ENCODE measurements at places on chromosomes 1 and 21. TPM values are rescaled to one million over a fixed set of nuclear protein-coding genes. Genes with fewer than 3 reads are reported as not detected.

DNA sequence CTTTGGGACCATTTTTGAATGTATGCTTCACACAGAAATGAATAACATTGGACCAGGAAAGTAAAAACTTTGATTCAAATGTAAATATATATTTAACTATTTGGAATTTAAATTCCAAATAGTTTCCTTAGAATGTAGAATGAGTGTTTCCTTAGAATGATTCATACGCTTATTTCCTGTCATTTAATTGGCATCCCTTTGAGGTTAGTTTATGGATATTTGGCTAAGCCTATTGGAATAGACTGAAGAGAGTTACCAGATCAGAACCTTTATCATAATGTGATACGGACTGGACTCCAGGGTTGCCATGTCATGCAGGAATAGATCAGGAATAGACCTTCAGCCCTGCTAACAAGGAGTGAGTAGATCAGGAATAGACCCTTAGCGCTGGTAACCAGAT, 133.1 kb downstream of the TNNI3K start:
- no peak for DNase-seq
- no peaks in the 10 kb centered on the region for H3K4me1 ChIP-seq
- H3K4me3 ChIP-seq = no peak overlapping the region
- H3K36me3 ChIP-seq = no peaks in the 10 kb centered on the region

DNA sequence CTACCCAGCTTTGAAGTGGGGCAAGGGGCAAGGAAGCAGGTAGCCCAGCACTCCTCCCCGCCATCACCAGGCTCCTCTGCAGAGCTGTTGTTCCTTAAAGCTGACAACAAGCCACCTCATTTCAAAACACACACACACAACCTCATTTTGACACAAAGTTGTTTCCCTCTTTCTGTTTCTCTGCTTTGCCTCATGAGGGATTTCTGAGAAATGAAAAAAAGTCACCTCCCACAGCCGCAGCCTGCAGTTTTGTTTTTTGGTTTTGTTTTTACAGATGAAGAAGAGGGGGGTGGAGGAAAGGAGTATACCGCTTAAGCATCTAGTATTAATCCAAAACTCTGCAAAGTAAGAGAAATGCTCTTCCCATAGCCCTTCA, 12.1 kb downstream of the MCL1 start:
- peaks cover 31% of the 10 kb centered on the region for H3K36me3 ChIP-seq
- H3K4me1 ChIP-seq = peaks cover 100% of the 10 kb centered on the region
- H3K4me3 ChIP-seq = peak overlapping the region; percentile 70
- H3K27ac ChIP-seq = peak overlapping the region; percentile 99
- H3K27me3 ChIP-seq = no peaks in the 10 kb centered on the region

- H3K27me3 ChIP-seq = no peaks in the 10 kb centered on the region
- DNase-seq = peak; percentile 99
- peak within 1 kb of the TSS; percentile 85 for H3K27ac ChIP-seq
- H3K4me3 ChIP-seq = peak within 1 kb of the TSS; percentile 90
- H3K36me3 ChIP-seq = no peaks in the 10 kb centered on the region
- H3K4me1 ChIP-seq = peaks cover 30% of the 10 kb centered on the region
Observed at GRCh38 chr1:48471691-48472576, at the start of gene SPATA6. Gene SPATA6 (minus strand): TSS chr1:48472204. CDS start chr1:48472008, 196 bp downstream.

GRCh38 chr1:109046671-109047070, 4.8 kb upstream of the WDR47 start:
- H3K27me3 ChIP-seq = no peaks in the 10 kb centered on the region
- H3K4me1 ChIP-seq = peaks cover 6% of the 10 kb centered on the region
- H3K36me3 ChIP-seq = no peaks in the 10 kb centered on the region
- no peak for DNase-seq

DNA sequence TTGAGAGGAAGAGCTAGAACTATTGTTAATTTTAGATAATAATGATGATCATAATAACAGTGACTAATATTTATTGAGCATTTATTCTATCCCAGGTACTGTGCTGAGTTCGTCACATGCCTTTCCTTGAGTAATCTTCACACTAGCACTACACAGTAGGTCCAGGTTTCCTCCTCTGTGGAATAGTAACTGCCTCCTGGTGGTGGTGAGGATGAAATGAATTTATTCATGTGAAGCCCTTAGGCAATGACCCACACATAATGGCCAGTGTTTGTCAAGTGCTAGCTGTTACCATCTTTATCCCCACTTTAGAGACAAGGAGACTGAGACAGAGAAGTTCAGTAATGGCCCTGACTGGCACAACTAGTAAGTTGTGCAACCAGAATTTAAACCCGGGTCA, 5.9 kb downstream of the NIPAL3 start:
- H3K27ac ChIP-seq = no peak overlapping the region
- H3K36me3 ChIP-seq = peaks cover 22% of the 10 kb centered on the region
- no peaks in the 10 kb centered on the region for H3K27me3 ChIP-seq
- DNase-seq = no peak
- no peak overlapping the region for H3K4me3 ChIP-seq

- H3K36me3 ChIP-seq = no peaks in the 10 kb centered on the region
- DNase-seq = no peak
- peak overlapping the region; percentile 99 for H3K27ac ChIP-seq
- H3K27me3 ChIP-seq = no peaks in the 10 kb centered on the region
- peaks cover 28% of the 10 kb centered on the region for H3K4me1 ChIP-seq
Observed at GRCh38 chr1:9658199-9658598, 6.7 kb downstream of the PIK3CD start.

DNA sequence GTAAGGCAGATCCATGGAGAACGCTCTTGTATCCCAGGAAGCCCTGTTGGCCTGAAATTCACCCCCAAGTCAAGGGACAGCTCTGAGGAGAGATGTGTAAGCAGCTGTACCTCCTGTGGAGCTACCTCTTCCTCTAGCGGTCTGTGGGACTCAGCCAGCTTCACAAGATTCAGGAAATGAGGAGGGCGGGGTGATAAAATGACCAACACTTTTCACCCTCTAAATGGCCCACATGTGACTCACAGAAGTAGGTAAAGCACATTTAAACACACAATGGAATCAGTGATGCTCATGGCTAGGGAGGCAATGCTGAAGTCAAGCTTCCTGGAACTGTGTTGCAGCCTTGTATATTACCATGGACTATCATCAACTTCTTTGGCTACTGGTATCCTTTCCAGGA, at the start of gene SH2D1B:
TSS of gene SH2D1B (minus strand) at position 135 of the 400 bp plus-strand sequence. CDS start at position 15, 120 bp downstream.
- DNase-seq = no peak
- peak within 1 kb of the TSS; percentile 13 for H3K4me3 ChIP-seq
- no peaks in the 10 kb centered on the region for H3K4me1 ChIP-seq
- H3K27me3 ChIP-seq = no peaks in the 10 kb centered on the region

- H3K4me1 ChIP-seq = peaks cover 21% of the 10 kb centered on the region
- DNase-seq = peak; percentile 91
- peak overlapping the region; percentile 0 for H3K27ac ChIP-seq
- peak overlapping the region; percentile 94 for H3K4me3 ChIP-seq
Observed at GRCh38 chr1:117060441-117061317, 553 bp downstream of the TTF2 start.

- no peak for DNase-seq
- H3K27ac ChIP-seq = no peak overlapping the region
- no peak overlapping the region for H3K4me3 ChIP-seq
- no peaks in the 10 kb centered on the region for H3K36me3 ChIP-seq
- no peaks in the 10 kb centered on the region for H3K27me3 ChIP-seq
Observed at GRCh38 chr1:238964631-238965030, 421.7 kb upstream of the CHRM3 start.

DNA sequence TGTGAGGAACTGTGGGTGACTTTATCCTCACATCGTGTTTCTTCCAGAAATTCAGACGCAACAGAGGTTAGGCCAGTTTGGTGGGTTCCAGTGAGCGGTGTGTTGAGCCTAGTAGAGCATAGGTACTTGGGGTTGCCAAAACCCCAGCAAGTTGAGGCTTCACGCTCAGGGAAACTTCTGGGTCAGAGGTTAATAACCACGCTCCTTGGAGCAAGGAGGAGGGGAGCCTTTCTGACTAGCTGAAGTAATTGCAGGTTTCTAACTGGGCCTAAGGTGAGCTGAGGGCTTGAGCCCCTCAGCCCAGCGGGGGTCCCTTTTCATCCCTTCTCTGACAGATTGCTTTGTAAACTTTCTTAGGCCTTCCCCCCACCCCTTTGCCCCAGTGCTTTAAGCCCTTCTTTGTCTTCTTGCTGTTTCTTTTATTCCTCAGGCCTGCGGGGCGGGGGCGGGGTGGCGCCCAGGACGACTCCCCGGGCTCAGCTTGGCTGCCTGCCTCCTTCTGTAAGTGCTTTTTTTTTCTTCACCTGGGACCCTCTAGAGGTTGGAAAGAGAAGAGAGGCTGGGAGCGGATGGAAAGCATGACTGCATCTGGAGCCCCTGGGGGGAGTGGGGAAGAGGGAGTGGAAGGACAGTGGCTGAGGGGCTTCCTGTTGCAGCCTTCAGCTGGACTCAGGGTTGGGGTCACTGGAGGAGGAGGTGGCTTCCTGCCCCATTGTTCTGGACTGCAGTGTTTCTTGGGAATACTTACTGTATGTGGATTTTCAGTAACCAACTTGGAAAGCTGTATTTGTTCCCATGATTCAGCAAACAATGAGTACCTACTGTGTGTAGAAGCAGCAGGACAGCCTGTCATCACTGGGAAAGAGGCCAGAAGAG, 1.3 kb upstream of the ZNF436 start:
- H3K36me3 ChIP-seq = no peaks in the 10 kb centered on the region
- H3K27me3 ChIP-seq = no peaks in the 10 kb centered on the region
- H3K27ac ChIP-seq = peak overlapping the region; percentile 96
- no peak for DNase-seq
- H3K4me1 ChIP-seq = peaks cover 35% of the 10 kb centered on the region
- H3K4me3 ChIP-seq = no peak overlapping the region

DNA sequence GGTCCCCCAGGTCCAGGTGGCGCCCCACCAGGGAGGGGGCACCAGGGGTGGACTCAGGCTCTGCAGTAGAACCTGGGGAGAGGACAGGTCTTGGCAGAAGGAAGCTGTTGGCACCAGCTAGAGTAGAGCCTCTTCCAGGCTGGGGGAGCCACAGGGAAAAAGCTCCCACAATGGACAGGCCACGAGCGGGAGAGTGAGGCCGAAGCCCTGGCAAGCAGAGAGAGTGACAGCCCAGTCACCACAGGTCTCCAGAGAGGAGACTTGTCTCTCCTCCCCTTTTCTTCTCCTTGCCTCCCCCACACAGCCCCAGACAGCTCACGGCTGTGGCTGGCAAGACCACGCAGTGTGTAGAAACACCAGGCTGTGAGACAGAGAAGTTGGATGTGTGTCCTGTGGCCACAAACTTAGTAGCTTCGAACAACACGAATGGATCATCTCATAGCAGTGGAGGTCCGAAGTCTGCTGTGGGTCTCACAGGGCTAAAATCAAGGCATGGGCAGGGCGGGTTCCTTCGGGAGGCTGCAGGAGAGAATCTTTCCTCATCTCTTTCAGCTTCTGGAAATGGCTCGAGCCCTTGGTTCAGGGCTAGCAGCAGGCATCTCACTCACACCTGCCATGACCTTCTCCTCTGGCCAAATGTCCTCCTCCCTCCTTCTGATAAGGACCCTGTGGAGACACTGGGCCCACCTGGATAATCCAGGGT, 3.3 kb downstream of the KRTAP12-4 start:
- DNase-seq = no peak
- no peaks in the 10 kb centered on the region for H3K36me3 ChIP-seq
- H3K4me1 ChIP-seq = no peaks in the 10 kb centered on the region

- H3K36me3 ChIP-seq = no peaks in the 10 kb centered on the region
- peaks cover 25% of the 10 kb centered on the region for H3K4me1 ChIP-seq
- DNase-seq = no peak
- H3K4me3 ChIP-seq = no peak overlapping the region
Observed at GRCh38 chr1:172356620-172357019, 63.9 kb upstream of the C1orf105 start.

DNA sequence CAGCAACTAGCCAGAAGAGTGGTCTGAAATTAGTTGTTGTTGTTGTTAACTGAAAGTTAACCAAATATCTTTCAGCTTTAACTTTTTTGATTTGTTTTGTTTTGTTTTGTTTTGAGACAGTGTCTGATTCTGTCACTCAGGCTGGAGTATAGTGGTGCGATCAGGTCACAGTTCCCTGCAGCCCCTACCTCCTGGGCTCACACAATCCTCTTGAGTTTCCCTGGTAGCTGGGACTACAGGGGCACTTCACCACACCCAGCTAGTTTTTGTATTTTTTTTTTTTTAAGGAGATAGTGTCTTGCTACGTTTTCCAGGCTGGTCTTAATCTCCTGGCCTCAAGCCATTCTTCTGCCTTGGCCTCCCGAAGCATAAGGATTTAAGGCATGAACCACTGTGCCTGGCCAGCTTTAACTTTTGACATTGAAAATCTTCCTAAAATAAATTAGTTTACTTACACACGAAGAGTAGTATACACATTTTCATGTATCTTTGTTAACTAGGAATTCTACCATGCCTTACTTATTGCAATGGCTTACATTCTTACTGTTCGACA, 45.0 kb downstream of the GNG12 start:
- no peak for DNase-seq
- H3K36me3 ChIP-seq = no peaks in the 10 kb centered on the region
- H3K27ac ChIP-seq = no peak overlapping the region
- peaks cover 11% of the 10 kb centered on the region for H3K4me1 ChIP-seq

DNA sequence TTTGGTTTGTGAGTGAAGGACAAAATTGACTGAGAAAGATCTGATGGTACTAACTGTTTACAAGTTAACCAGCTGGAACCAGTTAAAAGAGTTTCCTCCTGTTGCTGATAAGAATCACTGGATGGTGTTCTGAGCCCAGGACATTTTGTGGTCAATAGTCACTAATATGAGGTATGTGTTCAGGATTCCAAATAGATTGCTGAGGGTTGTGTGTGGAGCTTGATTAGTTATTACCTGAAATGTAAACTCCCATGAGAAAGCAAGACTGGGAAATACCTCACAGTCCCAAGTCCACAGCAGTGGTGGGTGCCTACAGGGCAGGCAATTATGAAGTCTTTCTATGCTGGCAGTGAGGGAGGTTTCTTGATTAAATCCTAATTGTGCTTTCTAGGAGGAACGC, 164.6 kb downstream of the DNM3 start:
- H3K36me3 ChIP-seq = no peaks in the 10 kb centered on the region
- DNase-seq = no peak
- no peak overlapping the region for H3K4me3 ChIP-seq
- H3K27ac ChIP-seq = no peak overlapping the region
- H3K27me3 ChIP-seq = no peaks in the 10 kb centered on the region
- peaks cover 3% of the 10 kb centered on the region for H3K4me1 ChIP-seq

DNA sequence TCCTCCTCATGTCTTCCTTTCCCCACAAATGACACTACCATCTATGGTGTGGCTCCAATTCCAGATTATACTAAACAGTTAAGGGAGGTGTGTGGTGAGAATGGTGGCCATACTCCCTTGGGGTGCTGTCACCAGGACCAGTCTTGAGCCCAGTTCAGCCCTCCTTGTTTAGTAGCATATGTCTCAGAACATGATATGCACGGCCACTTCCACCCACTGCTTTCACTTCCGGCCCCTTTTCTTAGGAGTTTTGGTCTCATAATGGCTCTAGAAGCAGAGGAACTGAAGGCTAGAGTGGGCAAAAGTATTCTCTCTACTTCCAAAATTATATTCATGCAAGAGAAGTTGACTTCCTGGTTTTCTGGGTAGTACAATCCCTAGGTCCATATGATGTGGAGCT, 45.3 kb upstream of the CACNA1E start:
- DNase-seq = no peak
- no peaks in the 10 kb centered on the region for H3K4me1 ChIP-seq
- no peak overlapping the region for H3K27ac ChIP-seq
- no peaks in the 10 kb centered on the region for H3K27me3 ChIP-seq
- H3K36me3 ChIP-seq = no peaks in the 10 kb centered on the region

- H3K27ac ChIP-seq = no peak overlapping the region
- H3K4me1 ChIP-seq = no peaks in the 10 kb centered on the region
- no peaks in the 10 kb centered on the region for H3K27me3 ChIP-seq
- H3K36me3 ChIP-seq = no peaks in the 10 kb centered on the region
- no peak overlapping the region for H3K4me3 ChIP-seq
Observed at GRCh38 chr1:81170721-81171120, 630.0 kb upstream of the ADGRL2 start.

Gene DIO1
- total RNA-seq = 0.38 TPM

Gene PAPPA2
- not detected for total RNA-seq

Gene ANKRD35
- total RNA-seq = 0.26 TPM

Gene LPAR3
- 0.63 TPM for total RNA-seq

Gene KIF14
- total RNA-seq = 1.6 TPM

Gene TTC22
- total RNA-seq = 3.4 TPM
